ENCODE measurements at places on chromosomes 12 and 14.

- no peak for DNase-seq
These were observed 6.6 kb downstream of the PTHLH start for GRCh38 chr12:27965966-27966365.

DNA sequence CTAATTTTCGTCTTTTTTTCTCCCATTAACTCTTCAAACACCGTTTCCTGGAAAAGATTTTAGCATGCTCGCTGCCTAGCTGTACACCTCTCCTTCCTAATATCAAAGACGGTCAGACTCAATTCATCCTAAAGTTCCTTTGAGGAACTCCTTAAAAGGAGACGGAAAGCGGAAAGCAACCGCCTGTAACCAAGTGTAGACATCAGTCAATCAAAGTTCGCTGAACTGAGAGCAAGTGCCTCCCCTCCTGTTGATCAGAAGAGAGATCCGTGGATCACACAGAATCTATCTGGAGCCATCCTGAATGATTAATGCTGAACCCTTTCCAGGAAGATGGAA, 412 bp upstream of the TEP1 start:
- DNase-seq: no peak

- DNase-seq: no peak
These were observed 6.5 kb upstream of the GALNT6 start for GRCh38 chr12:51397670-51398069.

- no peak for DNase-seq
These were observed 7.4 kb upstream of the TUBA1B start for GRCh38 chr12:49138587-49138986.

- no peak for DNase-seq
These were observed 29.9 kb downstream of the PPFIBP1 start for GRCh38 chr12:27553941-27554340.

DNA sequence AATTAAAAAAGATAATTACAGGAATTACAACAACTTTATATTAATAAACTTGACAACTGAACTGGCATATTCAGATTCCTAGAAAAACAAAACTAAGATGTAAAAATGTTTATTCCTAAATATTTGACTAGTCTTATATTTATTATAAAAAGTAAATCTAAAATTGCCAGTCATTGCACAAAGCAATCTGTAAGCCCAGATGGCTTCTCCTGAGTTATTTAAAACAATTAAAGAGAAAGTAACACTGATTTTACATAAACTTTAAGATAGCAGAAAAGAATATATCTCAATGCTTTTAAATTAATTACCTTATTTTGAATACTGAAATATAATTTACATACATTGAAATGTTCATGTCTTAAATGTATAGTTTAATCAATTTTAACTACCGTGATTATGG, 434.1 kb upstream of the RPL10L start:
- no peak for DNase-seq

DNA sequence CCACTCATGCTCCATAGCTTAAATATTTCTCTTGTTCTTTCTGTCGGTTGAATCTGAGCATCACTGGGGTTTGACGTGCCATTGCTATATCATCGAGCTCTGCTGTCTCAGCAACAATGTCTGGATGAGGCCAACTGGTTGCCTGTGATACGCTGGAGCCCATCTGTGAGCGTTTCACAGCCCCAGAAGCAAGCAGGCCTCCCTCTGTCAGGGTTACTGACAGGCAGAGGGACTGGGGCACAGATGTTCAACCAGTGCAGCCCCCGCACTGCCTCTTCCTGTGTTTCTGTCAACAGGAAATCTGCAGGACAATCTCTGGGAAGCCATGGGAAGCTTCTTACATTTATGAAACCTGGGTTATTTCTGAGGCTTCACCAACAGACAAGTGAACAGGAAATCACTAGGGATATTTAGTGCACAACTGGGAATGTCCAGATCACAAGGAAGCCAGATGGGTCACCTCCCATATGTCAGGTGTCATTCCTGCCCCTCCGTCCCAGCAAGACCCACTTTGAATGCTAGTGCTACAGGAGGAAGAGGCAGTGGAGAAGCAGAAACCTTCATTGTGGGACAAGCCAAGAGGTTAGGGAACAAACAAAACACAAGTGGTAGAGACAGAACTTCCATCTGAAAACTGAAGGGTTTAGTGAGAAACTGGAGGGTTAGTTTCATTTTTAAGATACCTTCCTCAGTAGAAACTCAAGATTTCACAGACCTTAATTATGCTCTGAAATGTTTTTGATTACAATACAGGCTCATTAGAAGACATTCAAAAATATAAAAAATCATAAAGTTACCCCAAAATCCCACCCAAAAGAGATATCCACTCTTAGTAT, 24.1 kb downstream of the DMAC2L start:
- DNase-seq: no peak

- no peak for DNase-seq
These were observed 316.1 kb upstream of the TBX3 start for GRCh38 chr12:115000038-115000437.

DNA sequence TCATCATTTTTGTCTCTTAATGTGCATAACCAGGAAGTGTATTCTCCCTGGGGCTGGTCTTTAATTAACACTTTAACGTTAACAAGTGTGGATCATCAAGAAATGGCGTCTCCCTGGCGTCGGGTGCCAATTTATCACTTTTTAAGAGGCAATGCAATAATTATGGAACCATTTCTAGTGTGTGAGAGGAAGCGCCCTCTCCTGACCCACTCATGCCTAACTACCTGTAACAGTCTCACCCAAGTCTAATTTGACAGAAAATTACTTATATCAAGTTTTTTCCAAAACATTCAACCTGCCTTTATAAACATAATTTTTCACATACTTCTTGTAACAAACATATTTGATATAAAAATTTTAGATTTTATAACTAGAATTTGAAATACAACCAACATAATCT, 905.3 kb upstream of the MDGA2 start:
- no peak for DNase-seq

GRCh38 chr14:54564868-54565784, 1.8 kb upstream of the SAMD4A start:
- DNase-seq: peak; percentile 85

DNA sequence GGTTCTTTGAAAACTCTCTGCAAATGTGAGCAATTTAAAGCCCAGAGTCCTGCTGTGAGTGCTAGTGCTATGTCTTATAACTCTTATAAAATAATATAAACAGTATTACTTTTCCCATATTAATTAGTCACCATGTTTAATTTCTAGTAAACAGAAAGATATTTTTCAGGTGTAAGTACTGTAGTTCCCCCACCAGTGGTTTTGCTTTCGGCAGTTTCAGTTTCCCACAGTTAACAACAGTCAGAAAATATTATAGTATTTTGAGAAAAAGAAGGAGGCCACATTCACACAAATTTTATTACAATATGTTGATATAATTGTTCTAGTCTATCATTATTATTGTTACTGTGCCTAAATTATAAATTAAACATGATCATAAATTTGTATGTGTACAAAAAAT, 800.5 kb downstream of the LRFN5 start:
- DNase-seq: no peak

- DNase-seq: no peak
These were observed 488.3 kb upstream of the ATXN7L3B start for GRCh38 chr12:74049348-74049747.

DNA sequence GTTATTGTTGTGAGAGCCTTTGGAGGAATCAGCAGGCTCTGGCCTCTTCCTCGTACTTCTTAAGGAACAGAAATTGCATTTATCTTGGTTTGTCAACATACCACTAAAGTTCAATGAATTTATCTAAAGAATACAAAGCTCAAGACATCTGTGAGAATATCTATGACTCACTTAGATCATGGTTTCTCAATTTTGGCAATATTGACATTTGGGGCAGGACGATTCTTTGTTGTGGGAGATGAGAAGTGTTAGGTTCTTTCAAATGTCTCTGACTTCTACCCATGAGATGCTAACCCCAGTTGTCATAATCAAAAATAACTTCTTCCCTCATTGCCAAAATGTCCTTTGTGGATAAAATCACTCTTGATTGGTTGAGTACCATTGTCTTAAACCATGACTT, 1190.3 kb downstream of the GALC start:
- no peak for DNase-seq

GRCh38 chr12:120056739-120057138, 59.8 kb downstream of the RAB35 start:
- no peak for DNase-seq

DNA sequence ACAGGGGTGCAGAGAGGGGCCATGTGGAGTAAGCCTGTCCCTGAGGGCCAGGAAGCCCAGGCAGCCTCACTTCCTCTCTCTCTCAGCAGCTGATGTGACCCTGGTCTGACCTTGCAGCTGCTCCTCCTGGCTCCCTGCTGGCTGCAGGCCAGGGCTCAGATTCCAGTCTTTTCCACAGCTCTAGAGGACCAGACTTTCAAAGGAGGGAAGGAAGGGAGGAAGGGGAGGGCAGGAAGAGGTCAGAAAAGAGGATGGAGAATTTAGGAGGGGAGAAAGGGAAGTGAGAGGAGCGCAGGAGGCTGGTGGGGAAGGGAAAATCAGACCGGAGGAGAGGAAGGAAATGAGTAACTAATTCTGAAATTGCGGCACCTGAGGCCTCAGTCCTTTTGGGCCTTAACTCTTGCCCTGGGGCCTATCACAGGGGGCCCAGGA, 40.9 kb upstream of the VASH1 start:
- DNase-seq: no peak

- no peak for DNase-seq
These were observed 214.6 kb downstream of the ERC1 start for GRCh38 chr12:1205512-1206060.

DNA sequence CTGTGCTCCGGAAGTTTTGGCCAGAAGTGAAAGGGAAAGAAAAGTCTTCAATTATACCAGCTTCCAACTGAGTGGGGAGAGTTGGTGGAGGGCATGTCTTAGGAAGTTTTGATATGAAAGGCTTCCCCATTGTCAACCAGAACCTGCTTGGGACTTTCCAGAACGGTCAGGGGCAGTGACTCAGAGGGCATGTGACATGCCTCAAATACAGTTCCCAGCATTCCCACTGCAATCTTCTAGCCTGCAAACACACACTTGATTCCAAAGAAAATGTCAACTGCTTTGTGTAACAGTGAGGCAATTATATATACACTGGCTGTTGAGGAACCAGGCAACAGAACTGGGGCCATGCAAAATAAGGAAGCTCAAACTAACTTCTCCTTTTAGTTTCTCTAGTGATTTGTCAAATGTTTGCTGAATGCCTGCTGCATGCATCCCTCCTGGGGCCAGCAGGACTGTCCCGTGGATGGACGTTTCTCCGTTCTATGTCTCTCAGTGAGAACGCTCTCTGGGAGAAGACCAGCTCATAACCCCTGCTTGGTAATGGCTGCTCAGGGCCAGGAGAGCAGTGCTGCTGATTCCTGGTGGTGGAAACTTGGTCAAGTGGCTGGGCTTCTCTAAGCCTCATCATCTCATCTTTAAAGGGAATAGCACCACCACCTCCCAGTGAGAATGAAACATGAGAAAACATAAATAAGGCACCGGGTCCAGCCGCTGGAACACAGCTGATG, 18.3 kb downstream of the SLC25A47 start:
- DNase-seq: peak; percentile 68

- no peak for DNase-seq
These were observed 820.3 kb downstream of the TMEM121 start for GRCh38 chr14:106346534-106347290.

- DNase-seq: no peak
These were observed 1290.1 kb downstream of the AACS start for GRCh38 chr12:126355346-126355745.

DNA sequence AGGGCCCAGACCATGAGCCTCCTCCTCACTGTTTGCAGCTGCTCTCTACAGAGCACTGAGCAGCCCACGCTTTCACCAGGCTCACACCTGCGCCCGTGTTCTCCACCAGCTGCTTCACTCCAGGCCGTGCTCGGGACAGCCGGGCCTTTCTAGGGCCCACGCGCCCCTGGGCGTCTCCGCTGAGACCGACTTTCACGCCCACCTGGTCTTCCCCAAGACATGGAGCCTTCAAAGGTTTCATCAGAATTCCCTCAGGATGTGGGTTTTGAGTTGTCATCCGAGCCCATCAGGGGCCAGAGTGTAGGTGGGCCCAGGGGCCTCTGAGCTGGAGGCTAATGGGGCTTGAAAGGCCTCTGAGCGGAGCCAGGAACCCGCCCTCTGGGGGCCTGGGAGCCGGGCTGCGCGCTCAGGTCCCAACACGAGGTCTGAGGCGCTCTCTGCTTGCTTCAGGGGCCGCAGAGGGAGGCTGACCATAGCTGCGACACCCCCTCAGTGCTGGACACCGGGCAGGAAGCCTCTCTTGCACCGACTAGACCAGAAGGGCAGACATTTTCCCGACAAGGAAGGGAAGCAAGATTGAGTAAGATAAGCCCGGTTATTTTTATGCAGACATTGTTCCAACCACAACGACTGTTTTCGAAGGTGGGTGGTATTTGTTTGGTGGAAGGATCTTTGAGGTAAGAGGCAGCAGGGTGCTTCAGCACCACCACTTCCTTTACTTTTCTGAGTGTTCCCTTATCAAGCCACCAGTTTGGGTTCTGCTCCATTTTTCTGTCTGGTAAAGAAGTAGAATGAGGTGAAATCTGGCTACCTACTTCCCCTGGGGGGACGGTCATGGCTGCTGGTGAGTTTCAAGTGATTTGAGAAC, 125.0 kb upstream of the FUT8 start:
- DNase-seq: no peak

DNA sequence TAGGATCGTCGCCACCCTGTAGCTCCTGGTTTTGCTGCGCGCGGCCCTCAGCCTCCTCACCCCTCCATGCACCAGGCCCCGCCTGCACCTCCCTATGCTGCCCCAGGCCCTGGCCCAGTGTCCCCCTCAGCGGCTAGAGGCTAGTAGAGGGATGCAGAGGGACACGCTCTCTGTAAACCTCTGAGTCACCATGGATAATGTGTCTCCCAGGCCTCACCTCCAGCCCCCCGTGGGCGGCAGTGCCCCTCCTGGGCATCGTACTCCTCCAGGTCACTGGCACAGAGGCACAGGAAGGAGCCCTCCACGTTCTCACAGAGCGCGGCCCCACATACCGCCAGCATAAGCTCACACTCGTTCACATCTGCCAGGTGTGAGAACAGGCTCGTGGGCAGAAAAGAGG, 12.3 kb downstream of the ISCA2 start:
- DNase-seq: peak; percentile 59

DNA sequence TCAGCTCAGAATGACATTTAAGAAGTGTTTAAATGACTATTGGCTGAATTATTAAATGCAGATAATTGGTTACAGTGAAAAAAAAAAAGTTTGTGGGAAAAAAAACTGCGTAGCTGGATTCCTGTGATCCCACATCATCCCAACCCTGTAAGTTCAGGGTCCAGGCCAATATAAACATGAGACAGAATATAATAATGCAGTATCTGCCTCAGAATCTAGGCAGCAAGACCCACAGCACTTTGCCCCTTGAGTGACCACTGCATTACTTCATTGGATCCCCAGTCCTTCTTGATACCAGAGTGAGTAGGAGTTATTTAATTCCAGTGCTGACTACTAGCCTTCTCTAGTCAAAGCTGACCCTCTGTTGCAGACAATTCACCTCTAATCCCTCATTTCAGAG, 272.6 kb downstream of the CCER1 start:
- no peak for DNase-seq

GRCh38 chr14:70827752-70828151, 18.4 kb upstream of the MAP3K9 start:
- no peak for DNase-seq

DNA sequence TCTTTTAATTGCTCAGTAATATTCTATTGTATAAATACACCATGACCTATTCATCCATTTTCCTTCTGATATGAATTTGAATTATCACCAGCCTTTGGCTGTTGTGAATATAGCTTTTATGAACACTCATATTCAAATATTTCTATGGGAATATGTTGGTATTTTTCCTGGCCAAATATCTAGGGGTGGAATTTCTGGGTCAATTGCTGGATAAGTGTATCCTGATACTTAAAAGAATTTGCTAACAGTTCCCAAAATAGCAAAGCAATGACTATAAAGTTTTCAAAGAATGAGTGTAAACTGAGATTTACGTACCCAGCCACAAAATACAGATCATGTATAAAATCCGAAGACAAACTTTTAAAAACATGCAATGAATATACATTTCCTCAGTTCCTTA, 148.7 kb upstream of the CLEC14A start:
- DNase-seq: no peak

Measured in ascending aorta (tissue), 2 donors.